ENCODE measurements at places on chromosomes 16 and 17.

- DNase-seq = no peak
Observed at GRCh38 chr16:74558873-74559272, 48.0 kb downstream of the GLG1 start.

- no peak for DNase-seq
Observed at GRCh38 chr16:58727028-58727781, 6.9 kb downstream of the GOT2 start.

- DNase-seq = no peak
Observed at GRCh38 chr16:57556941-57557541, 14.6 kb downstream of the ADGRG5 start.

- no peak for DNase-seq
Observed at GRCh38 chr16:79309606-79310005, 290.9 kb downstream of the MAF start.

DNA sequence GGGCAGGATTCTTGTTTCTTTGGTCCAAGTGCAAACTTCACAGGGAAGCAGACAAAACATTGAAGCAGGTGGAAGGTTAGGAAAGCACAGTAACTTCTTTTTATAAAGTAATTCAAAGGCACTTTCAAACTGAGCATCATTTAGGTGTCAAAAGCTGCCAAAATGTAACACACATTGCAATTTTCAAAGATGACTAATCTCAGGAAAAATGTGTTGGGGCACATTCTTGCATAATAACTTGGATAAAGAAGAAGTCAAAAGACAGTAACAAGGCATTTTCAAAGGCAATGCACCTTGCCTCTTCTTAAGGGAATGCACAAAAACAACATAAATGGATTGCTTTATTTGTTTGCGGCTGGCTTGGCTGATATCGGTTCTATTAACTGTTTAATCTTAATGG lies 3.6 kb downstream of the KCNJ2 start:
- DNase-seq = no peak

DNA sequence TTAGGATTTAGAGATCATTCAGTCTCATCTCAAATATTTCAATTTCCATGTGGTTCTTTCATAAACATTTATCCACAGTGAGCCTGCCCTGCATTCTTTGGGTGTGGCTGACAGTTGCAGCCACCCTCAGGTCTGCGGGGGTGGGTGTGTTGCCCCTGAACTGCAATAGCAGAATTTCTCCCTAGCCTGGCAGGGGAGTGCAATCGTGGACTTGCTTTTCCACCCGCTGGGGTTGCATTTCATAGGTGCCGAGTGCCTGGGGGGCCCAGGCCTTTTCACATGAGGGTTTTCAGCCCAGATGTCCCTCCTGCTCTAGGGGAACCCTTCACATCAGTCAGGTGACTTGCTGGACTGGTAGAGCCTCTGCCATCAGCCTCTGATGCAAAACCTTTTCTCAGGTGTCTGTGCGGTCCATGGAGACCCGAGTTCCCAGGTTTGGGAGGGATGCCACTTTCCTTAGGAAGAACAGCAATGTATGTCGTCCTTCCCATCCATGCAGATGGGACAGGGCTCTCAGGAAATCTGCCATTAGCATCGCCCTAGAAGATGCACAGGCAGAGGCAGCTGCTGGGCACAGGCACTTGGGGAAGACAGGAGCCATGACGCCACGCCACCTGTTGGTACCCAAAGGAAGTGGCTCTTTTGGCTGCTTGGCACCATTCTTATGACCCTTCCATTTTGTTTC lies 2.4 kb upstream of the USP36 start:
- peak; percentile 31 for DNase-seq

- DNase-seq = no peak
Observed at GRCh38 chr17:42944211-42944610, 20.0 kb downstream of the AARSD1 start.

- no peak for DNase-seq
Observed at GRCh38 chr16:86343027-86343795, 167.1 kb upstream of the FOXF1 start.

- DNase-seq = no peak
Observed at GRCh38 chr16:17491140-17491662, 20.4 kb upstream of the XYLT1 start.

DNA sequence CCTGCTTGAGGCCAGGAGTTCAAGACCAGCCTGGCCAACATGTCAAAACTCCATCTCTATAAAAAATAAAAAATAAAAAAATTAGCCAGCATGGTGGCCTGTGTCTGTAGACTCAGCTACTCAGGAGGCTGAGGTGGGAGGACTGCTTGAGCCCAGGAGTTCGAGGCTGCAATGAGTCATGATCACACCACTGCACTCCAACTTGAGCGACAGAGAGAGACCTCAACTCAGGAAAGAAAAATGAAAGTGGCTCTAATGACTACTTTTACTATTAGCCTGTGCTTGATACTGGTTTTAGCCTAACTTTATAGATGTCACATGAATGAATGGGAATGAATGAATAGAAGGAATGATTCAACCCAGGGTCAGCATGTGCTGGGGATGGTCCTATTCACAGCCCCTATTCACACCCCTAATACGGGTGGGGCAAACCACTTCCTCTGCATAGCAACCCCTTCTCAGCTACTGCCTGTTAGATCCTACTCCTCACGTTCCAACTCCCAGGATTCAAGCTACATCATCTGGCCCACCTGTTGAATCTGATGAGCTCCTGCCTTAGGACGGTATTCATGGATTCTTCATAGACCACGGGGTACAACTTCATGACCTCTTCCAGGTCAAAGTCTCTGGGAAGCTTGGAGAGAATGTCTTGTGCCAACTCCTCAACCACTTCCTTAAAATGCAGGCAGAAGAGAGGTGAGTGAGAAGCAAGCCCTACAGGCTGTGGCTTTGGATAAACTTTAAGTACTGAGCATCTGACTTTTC lies 40.5 kb downstream of the LYRM1 start:
- no peak for DNase-seq

DNA sequence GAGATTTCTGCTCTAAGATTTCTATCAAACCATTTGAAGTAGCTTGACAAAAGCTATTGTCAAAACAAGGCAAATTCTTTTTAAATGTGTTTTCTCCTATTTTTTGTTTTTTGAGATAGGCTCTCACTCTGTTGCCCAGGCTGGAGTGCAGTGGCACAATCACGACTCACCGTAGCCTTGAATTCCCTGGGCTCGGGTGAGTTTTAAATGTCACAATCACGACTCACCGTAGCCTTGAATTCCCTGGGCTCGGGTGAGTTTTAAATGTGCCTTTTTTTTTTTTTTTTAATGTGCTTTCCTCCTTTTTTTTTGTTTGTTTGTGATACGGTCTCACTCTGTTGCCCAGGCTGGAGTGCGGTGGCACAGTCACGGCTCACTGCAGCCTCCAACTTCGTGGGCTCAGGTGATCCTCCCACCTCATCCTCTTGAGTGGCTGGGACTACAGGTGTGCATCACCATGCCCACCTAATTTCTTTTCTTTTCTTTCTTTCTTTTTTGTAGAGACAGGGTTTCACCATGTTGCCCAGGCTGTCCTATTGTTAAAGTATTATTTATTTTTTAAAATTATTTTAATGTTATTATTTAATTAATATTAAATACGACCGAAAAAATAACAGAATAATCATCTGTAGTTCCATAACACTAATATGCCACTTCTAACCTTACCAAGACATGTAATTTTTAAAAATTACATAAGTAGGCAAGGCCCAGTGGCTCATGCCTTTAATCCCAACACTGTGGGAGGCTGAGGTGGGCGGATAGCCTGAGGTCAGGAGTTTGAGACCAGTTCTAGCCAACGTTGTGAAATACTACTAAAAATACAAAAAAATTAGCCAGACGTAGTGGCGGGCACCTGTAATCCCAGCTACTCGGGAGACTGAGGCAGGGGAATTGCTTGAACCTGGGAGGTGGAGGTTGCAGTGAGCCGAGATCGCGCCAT lies 69.7 kb upstream of the FA2H start:
- no peak for DNase-seq

- no peak for DNase-seq
Observed at GRCh38 chr16:85355515-85355837, 243.2 kb upstream of the CIBAR2 start.

GRCh38 chr17:75774471-75774990 lies 9.5 kb upstream of the GALK1 start:
- no peak for DNase-seq

DNA sequence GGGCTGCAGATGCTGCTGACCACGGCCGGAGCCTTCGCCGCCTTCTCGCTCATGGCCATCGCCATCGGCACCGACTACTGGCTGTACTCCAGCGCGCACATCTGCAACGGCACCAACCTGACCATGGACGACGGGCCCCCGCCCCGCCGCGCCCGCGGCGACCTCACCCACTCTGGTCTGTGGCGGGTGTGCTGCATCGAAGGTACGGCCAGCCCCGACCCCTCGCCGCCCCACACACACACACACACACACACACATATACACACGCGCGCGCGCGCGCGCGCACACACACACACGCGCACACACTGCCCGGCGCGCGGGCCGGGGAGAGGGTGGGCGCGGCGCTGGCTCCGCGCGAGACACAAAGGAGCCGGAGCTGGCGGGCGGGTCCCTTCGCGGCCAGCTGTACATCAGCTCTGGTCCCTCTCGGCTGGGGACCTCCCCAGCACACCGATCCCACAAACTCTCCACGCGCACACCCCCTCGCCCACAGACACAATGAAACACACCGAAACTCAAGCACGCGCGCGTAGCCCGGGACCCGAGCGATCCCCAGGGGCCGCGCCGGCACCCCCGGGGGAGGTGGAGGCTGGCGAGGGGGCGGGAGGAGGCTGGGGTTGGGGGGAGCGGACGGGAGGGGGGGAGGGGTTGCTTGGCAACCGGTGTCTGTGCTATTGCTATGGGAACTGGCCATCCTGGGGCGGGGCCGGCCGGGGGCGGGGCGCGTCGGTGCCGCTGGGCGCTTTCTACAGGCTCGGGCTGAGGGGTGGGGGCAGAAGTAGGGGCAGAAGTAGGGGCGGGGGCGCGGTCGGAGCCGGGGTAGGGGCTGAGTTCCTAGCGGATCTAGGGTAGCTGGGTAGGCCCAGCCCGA lies 658 bp downstream of the CACNG4 start:
- no peak for DNase-seq

DNA sequence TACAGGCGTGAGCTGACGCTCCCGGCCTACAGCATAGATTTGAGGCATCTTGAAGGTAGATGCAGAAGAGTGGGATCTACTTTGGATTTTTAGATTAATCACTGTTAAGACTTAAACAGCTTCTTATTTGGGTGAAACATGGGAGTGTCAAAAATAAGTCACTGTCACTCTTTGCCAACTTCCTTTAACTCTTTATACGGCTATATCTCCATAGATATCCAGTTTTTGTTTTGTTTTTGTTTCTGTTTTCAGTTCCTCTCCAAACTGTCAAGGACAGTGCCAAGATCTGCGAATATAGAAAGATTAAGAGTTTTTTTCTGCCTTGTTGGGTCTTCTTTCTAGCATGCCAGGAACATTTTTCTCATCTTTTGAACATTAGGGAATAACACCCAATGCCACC lies 706.1 kb downstream of the WWOX start:
- no peak for DNase-seq

GRCh38 chr16:78566397-78567073 lies 467.1 kb downstream of the WWOX start:
- DNase-seq = no peak

GRCh38 chr16:74296104-74296431 lies 546 bp upstream of the PSMD7 start:
- no peak for DNase-seq

DNA sequence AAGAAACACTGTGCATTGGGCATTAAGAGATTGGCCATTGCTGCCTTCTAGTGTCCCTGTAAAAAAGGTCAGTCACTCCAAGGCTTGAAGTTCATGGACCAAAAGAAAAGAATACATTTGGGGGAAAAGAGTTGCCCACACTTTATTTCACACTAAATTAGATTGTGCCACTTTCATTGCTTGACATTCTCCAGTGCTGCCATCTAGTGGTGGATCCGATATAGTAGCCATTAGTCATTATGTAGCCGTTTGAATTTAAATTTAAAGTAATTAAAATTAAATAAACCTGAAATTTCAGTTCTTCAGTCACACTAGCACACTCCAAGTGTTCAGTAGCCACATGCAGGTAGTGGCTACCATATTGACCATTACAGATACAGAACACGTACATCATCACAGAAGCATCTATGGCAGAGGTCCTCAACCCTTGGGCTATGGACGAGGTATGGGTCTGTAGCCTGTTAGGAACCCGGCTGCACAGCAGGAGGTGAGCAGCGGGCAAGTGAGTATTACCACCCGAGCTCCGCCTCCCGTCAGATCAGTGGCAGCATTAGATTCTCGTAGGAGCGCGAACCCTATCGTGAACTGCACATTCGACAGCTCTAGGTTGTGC lies 21.9 kb upstream of the CDH5 start:
- DNase-seq = no peak

- no peak for DNase-seq
Observed at GRCh38 chr16:86391984-86392383, 118.3 kb upstream of the FOXF1 start.

- DNase-seq = no peak
Observed at GRCh38 chr17:13835151-13835550, 233.4 kb upstream of the HS3ST3A1 start.

DNA sequence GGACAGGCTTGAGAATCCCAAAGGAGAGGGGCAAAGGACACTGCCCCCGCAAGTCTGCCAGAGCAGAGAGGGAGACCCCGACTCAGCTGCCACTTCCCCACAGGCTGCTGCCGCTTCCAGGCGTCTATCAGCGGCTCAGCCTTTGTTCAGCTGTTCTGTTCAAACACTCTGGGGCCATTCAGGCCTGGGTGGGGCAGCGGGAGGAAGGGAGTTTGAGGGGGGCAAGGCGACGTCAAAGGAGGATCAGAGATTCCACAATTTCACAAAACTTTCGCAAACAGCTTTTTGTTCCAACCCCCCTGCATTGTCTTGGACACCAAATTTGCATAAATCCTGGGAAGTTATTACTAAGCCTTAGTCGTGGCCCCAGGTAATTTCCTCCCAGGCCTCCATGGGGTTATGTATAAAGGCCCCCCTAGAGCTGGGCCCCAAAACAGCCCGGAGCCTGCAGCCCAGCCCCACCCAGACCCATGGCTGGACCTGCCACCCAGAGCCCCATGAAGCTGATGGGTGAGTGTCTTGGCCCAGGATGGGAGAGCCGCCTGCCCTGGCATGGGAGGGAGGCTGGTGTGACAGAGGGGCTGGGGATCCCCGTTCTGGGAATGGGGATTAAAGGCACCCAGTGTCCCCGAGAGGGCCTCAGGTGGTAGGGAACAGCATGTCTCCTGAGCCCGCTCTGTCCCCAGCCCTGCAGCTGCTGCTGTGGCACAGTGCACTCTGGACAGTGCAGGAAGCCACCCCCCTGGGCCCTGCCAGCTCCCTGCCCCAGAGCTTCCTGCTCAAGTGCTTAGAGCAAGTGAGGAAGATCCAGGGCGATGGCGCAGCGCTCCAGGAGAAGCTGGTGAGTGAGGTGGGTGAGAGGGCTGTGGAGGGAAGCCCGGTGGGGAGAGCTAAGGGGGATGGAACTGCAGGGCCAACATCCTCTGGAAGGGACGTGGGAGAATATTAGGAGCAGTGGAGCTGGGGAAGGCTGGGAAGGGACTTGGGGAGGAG lies at the start of gene CSF3:
TSS of gene CSF3 (plus strand) at position 436 of the 993 bp plus-strand sequence. CDS start at position 471, 35 bp downstream.
- no peak for DNase-seq

DNA sequence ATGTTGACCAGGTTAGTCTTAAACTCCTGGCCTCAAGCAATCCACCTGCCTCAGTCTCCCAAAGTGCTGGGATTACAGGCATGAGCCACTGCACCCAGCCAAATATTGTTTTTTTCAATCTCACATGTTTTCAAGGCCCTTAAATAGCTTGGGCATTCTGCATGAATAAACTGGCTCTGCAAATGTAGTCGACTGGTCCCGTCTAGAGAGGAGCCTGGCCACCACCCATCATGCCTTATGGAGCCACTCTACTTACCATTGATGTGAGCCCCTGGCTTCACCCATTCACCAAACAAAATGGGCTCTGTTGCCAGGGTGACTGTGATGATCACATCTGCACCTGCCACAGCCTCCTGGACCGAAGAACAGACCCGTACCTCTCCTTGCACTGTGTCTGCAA lies 10.8 kb downstream of the CRYM start:
- DNase-seq = no peak
